ENCODE measurements at places on chromosomes 13 and 19. TPM values are rescaled to one million over a fixed set of nuclear protein-coding genes. Genes with fewer than 3 reads are reported as not detected.

The RNF225 gene
- polyA plus RNA-seq = not detected

The PCDH9 gene
- polyA plus RNA-seq = 2.3 TPM

The GPC6 gene
- polyA plus RNA-seq = 13.5 TPM

DNA sequence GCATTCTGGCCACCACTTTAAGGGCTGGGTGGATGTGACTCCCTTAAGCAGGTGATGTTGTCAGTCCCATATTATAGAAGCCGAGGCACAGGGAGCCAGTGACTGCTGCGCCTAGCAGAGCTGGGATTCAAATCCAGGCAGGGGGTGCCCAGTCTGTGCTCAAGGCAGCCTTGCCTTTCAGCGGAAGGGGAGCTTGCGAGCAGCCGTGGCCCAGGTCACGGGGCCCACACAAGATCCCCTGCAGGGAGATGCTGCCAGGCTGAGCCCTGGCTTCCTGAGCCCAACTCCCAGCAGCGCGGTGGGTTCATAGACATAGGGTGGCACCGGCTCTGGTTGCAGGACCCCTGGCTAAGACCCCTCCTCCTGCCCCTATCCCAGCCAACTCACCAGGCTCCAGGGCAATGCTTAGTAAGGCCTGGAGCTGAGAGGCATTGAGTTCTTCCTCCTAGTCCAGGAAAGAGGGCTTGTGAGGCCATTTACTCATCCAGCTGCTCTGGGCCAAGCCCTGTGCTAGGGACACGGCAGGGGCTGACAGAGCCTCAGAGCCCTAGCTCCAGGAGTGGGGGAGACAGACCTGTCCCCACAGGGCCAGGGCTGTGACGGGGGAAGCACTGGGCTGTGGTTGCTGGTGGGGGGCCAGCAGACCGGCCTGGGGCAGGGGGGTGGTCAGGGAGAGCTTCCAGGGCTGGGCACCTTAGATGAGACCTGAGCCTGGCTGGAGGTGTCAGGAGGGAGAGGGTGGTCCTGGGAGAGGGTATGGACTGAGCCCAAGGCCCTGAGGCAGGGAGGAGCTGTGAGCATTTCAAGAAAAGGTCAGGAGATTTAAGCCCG lies 9.6 kb downstream of the CAPN12 start:
- no peak for DNase-seq

- DNase-seq = peak; percentile 89
Measured at GRCh38 chr19:23758187-23759074, at the start of gene ZNF681. ZNF681 (minus strand) TSS chr19:23758891; CDS start chr19:23758749, 142 bp downstream.

GRCh38 chr13:94243551-94243950 lies 235.9 kb downstream of the DCT start:
- DNase-seq = no peak

GRCh38 chr19:44609219-44609618 lies 4.1 kb upstream of the IGSF23 start:
- no peak for DNase-seq

GRCh38 chr19:56080669-56081401 lies 40.3 kb downstream of the ZNF787 start:
- peak; percentile 64 for DNase-seq

DNA sequence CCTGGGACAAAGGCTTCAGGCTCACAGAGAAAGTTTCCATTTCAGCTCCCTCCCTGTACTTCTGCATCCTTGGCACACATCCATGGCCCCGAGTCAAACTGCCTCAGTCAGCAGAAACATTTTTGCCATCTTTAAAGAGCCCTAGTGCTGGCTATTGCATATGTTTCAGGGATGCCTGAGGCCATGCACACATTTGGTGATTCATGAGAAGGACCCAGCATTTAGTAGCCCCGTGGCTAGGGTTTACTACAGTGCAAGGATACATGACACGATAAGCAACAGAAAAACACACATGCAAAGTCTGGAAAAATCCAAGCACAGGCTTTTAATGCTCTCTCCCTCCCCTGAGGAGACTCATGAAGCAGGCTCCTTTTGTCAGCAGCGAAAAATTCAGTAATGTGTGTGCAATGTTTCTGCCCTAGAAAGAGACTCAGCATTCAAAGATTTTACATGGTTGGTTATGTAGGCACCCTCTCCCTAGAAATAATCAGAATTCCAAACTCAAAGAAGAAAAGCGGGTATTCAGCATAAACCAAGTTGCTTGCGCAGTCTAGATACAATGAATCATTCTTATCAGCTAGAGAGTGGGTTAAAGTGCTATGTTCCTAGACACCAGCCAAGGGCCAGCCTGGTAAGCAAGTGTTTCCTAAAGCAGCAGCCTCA lies 17.6 kb downstream of the ACOD1 start:
- peak; percentile 72 for DNase-seq

DNA sequence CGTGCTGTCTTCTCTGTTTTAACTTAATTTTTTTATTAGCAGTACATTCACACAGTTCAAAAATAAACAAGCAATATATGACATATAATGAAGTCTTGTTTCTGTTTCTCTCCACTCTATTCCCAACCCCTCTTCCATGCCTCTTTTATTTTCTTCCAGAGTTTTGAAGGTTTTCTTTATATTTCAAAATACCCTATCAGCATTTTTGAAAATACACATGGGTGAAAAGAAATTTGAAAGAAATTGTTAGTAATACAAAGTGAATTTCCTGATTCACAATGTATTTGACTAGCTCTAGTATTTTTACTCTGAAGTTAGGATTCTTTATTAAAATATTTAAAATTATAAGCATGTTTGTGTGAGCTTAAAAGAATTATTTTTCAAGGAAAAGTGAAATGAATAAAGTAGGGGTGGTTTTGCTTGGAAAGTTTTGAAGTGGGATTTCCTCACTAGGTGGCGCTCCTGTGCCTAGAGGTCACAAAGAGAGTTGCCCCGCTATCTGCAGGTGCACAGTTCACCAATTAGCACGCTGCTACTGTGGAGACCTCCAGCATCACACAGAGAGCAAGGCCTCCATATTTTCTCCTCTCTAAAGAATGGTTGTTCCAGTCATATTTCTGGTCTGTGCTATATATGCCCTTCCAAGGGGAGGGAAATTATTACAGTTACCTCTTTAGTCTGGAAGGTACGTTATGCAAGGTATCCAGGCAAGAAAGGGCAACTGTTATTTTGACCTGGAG lies 37.6 kb downstream of the SOX21 start:
- DNase-seq = peak; percentile 11

- DNase-seq = no peak
Measured at GRCh38 chr13:93750676-93751075, 524.1 kb downstream of the GPC6 start.
